ENCODE measurements at places on chromosomes 5 and 9.

DNA sequence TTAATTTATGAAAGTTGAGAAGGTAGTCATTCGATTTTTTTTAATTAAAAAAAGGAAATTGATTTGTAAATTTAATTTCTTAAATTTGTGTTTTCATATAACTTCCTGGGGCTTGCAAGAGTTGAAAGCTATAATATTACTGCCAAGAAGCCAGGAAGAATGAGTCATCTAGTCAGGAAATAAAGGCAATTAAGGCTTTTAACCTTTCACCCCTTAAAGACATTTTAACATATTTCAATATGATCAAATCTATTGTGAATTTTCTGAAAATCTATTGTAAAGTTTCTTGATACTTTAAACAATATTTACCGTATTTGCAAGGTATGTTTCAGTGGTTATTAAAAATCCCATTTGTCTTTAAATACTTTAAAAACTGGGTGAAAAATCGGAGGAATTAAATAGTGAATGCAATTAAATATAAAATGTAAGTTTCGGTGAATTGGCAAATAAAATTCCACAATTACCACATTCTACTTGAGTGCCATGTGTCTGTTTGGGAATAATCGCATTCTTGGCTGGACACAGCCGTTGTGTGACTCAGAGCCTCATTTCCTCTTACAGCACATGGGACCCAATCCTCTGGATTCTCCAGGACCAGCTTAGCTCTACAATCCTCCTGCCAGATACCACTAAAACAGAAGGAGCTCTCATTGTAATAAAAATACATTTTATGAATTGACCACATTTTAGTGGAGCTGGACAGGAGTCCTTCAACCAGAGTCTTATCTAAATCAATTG lies 310.7 kb downstream of the HCN1 start:
- DNase-seq: no peak

- DNase-seq: peak; percentile 79
These were observed 37.3 kb downstream of the FBXW2 start for GRCh38 chr9:120755810-120756434.

DNA sequence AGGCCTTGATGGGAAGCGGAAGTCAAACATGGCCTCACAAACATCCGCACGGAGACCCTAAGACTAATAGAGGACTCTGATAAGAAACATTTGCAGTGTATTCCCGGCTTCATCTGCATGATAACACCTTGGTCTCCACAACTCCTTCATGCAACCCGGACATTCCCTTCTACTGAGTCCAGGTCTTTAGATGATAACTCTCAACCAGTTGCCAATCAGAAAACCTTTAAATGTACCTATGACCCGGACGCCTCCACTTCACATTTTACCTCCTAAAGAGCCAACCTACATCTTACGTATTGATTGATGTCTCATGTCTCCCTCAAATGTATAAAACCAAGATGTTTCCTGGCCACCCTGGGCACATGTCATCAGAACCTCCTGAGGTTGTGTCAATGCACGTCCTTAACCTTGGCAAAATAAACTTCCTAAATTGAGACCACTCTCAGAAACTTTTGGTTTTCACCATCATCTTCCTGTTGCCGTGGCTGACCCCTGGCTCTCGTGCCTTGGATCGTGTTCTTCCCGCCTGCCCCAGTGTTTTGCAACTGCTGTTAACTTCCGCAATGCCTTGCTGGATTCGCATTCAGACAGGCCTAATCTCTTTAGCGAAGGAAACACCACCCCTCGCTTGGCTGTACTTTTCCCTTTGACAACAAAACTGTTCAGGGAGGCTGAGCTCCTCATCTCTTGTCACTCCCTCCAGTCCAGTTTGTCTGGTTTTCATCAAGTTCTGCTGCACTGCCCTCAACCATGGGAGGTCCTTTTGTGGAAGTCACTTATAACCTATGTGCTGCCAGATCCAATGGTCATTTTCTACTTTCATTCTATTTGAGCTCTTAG lies 1.1 kb upstream of the DAP start:
- no peak for DNase-seq

GRCh38 chr9:115553060-115553773 lies 435.3 kb upstream of the TNC start:
- no peak for DNase-seq

- DNase-seq: no peak
These were observed 217.3 kb upstream of the RASEF start for GRCh38 chr9:83280268-83280667.

DNA sequence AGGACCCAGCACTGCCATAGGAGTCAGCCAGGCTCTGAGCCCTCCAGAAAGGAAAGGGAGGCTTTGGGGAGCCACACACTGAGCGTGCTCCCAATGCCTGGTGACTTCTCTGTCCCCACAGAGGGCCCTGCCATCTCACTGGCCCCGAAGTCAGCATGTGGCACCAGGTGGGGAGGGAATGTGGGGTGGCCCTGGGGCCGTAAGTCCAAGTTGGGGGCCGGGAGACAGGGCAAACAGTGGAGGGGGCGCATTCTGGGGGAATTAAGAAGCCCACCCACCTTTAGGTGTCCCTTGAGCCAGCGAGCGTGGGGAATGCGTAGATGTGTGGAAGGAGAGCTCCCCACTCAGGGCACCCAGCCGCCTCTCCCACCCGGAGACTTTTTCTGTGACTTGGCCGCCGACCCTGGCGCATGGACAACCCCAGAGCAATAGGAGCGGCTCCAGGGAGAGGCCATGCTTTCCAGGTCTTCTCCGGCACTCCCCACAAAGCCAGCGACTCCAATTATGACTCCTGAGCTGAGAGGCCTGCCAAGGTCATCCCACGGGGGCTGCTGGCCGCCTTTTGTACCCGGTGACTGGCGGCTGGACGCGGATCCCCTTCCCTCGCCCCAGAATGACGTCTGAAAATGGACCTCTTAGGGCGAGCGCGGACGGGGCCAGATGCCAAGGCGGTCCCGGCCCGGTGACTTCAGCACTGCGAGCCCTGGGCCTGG lies 9.8 kb downstream of the IRX1 start:
- DNase-seq: no peak

GRCh38 chr5:50853151-50853550 lies 186.7 kb downstream of the PARP8 start:
- DNase-seq: peak; percentile 13

- DNase-seq: no peak
These were observed 93.0 kb downstream of the FANCC start for GRCh38 chr9:95224376-95225019.

DNA sequence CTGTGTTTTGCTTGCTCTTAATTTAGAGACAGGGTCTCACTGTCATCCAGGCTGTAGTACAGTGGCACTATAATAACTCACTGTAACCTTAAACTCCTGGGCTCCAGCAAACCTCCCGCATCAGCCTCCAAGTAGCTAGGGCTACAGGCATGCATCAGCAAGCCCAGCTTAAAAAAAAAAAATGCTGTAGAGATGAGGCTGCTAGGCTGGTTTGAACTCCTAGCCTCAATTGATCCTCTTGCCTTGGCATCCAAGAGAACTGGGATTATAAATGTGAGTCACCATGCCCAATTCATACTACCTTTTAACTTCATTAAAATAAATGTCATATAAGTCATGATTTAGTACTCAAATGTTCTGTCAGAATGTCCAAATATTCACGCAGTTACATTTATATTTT lies 2195.7 kb upstream of the C9orf72 start:
- no peak for DNase-seq

DNA sequence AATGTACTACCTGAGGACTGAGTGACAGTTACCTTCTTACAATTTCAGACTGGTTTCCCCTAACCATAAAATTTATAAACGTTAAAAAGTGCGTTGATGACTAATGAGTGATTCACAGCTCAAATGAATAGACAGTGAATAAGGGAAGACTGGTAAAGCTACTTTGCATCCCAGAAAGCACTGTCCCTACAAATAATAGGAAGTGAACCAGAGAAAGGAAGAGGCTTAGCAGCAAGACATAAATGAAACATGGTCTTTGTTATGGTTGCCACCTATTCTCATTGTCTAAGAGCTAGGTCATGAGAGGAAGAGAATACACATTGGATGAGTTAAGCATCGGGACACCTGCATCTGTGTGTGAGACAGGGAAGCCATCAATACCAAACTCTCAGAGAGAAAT lies 849.2 kb downstream of the TAF11L14 start:
- DNase-seq: no peak

- DNase-seq: no peak
These were observed 778.1 kb downstream of the TLR4 start for GRCh38 chr9:118482306-118482705.
